ENCODE measurements at places on chromosomes 2 and 18. TPM values are rescaled to one million over a fixed set of nuclear protein-coding genes. Genes with fewer than 3 reads are reported as not detected.

POTEJ gene
- not detected for total RNA-seq

MBD1 gene
- 78.6 TPM for total RNA-seq

RFTN2 gene
- 9.9 TPM for total RNA-seq

- H3K4me1 ChIP-seq: peaks cover 6% of the 10 kb centered on the region
- DNase-seq: no peak
- H3K27me3 ChIP-seq: no peaks in the 10 kb centered on the region
- no peak overlapping the region for H3K27ac ChIP-seq
- no peaks in the 10 kb centered on the region for H3K36me3 ChIP-seq
Measured at GRCh38 chr2:67614454-67614853, 217.3 kb downstream of the ETAA1 start.
